ENCODE measurements at places on chromosomes 5 and 9.

DNA sequence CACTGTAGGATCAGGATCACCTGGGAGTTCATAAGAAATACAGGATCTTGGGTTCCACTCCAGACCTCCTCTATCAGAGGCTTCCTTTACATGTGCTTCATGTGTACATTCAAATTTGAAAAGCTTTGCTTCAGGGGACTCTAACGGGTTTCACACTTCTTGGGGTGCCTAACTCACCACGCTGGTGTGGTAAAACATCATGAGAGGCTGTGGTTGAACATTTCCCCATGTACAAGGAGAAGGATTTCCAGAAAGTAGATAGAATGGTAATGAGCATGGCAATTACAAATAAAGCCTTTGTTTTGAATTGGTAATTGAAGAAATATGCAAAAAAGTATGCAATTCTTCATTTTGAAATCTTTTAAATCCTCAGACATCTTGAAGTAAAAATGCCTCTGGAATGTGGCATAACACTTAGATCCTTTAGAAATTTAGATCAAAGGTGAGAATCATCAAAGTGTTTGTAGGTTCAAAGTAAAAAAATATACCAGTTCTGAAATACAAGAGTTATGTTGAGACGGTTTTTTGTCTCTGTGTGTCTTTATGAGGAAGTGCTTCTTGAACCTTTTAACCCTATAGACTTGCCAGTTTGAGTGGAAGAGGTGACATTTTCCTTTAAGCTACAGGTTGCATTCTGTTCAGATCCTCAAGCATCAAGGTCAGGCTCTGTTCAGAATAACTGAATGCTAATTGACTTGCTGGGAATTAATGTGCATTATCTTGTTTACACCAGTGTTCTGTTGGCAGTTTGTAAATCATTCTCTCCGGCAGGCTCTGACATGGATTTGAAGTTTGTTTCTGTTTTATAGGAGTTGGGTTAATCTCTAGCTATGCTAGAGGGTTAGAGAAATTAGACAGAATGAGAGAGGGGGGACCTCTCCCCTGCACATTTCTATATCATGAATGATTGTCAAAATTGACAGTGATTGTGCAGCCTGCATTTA lies 415.3 kb downstream of the MAN2A1 start:
- DNase-seq: no peak

DNA sequence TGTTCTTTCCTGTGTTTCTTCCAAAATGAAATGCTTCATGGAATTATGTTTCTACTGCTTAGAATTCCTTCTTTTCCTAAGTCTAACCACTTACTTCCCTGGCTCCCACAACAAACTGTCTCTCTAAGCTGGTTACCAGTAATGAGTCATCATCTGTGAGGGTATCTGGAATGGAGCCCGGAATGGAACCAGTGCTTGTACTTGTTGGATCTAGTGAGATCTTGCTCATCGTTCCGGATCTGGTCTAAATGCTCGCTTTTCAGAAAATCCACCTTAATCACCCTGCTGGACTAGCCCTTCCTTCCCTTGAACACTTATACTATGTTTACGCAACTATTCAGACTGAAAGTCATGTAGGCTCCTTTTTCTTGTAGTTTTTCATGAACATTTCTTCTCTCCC lies 184.8 kb downstream of the PBX3 start:
- DNase-seq: no peak

DNA sequence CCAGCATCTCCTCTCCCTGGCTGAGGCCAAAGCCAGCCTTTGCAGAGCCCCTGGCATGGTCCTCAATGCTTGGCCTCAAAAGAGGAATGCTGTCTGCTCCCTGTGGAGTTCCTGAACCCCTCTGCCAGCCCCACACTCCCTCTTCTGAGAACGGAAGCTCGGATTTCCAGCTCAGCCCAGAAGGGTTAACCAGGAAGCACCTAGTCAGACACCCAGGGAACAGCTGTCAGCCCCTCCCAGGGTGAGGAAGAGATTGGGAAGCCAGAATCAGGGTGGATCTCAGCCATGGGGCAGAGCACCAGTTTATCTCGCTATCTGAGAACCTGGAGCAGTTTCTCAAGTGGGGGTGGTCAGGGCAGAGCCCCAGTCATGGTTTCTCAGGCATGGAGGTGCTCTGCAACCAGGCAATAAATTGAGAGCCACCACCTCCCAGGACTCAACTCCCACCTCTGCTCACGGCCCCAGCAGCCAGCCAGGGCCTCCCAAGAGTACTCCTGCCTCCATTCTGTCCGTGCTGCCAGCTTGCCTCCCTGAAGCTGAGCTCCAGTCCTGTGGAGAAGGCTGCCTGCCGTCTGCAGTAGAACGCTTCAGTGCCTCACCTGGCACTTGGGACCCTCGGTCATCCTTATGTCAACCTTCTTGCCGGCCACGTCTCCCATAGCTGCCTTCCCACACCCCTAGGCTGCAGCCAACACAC lies 7.6 kb downstream of the FOXE1 start:
- no peak for DNase-seq

- DNase-seq: no peak
Observed at GRCh38 chr9:36154331-36154952, 14.7 kb upstream of the CCIN start.
